ENCODE measurements at places on chromosomes 7 and 10. TPM values are rescaled to one million over a fixed set of nuclear protein-coding genes. Genes with fewer than 3 reads are reported as not detected.

LAMB1 gene
- 245 TPM for total RNA-seq

WNT8B gene
- total RNA-seq: 0.07 TPM

IL6 gene
- total RNA-seq: 8.5 TPM

RASA4B gene
- total RNA-seq: 7.6 TPM

SH2B2 gene
- total RNA-seq: 11.4 TPM

GRCh38 chr10:89900554-89900953, 199.2 kb downstream of the KIF20B start:
- DNase-seq: no peak

- no peak for DNase-seq
Observed at GRCh38 chr10:24989867-24990266, 26.1 kb downstream of the ENKUR start.

- no peak for DNase-seq
Observed at GRCh38 chr10:68125772-68126171, 16.5 kb downstream of the MYPN start.

GRCh38 chr7:93515144-93515543, 59.4 kb downstream of the CALCR start:
- no peak for DNase-seq

DNA sequence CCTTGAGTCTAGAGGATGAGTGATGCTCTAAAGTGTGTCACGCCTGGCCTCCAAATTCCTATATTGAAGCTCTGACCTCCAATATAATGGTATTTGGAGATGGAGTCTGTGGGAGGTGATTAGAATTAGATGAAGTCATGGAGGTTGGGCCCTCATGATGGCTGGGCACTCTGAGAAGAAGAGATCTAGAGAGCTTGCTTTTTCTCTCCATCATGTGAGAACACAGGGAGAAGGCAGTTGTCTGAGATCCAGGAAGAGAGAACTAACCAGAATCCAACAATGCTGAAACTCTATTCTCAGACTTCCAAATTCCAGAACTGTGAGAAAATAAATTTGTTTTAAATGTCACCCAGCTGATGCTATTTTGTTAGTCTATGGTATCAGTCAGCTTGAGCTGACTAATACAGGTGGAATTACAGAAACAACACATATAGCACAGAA, 15.1 kb downstream of the RNF216 start:
- no peak for DNase-seq

GRCh38 chr7:157378390-157378789, 41.6 kb downstream of the DNAJB6 start:
- no peak for DNase-seq

DNA sequence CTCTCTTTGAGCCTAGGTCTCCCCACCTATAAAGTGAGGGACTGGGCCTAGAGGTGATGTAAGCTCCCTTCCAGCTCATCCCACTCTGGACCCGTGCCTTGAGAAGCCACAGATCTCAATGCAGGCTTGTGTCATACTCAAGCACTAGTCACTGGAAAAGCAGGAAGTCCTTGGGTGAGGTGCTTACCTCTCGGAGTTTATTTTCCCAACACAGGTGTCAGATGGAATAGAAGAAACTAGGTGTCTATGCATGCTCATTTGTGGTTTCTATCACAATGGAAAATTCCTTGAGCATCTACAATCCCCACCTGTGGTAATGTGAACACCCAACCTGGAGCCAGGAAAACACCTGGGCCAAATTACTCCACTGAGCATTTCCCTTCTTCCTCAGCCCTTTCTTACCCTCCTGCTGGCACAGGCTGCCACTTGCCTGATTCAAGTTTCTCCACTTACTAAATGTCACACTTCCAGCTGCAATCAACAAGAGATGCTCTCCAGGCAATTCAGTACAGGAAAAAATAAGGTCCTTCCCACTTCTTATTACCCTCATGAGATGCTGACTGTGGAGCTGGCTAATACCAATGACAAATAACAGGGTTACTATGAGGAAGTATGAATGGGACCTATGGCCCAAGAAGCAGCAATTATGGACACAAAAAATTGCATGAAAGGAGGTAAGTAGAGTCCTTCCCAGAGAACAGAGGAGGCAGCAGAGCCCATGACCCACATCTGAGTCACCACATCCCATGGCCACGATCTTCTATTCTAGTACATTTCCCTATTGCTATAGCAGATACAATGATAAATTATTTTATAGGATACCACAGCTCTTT, 13.1 kb downstream of the LSM5 start:
- DNase-seq: no peak

DNA sequence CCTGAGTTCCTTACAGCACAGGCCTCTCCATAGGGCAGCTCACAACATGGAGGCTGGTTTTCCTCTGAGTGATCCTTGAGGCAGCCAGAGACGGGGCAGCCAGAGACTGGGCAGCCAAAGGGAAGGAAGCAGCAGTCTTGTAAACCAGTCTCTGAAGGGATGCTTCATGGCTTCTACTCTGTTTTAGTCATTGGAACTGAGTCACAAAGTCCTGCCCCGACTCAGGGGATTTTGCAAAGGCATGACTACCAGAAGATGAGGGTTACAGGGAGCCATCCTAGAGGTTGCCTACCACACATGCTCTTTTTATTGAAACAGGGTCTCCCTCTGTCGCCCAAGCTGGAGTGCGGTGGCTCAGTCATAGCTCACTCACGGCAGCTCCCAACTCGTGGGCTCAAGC, 44.4 kb upstream of the COMMD3 start:
- no peak for DNase-seq

DNA sequence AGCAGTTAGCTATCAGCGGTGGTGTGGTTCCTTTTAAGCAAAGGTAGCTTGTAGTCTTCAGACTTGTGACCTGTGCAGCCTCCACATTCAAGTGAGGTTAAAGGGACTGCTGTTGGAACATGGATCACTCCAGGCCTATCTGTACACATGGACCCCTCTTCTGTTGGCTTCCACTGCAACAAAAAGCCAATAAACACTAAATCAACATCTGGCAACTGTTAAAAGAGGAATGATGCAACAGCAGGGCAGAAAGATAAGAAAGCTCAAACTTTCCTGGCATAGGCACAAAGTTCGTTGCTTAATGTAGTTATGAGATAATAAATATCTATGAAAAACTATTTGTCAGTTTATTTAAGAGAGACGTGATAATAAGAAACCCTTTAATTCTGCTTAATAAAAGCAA, 4.0 kb upstream of the MINPP1 start:
- DNase-seq: no peak

Measured in kidney epithelial cell (primary cell).